Astrocyte (in vitro differentiated cells and primary cell): ENCODE measurements at places on chromosomes 16 and 17. TPM values are rescaled to one million over a fixed set of nuclear protein-coding genes. Genes with fewer than 3 reads are reported as not detected.

Gene KRT222
- total RNA-seq, result 0.14 and 0.43 TPM in 2 replicates

Gene DNASE1L2
- 1.2 and 1.3 TPM in 2 replicates for total RNA-seq

Gene TM4SF5
- total RNA-seq, result not detected in 2 replicates

Gene KRT33B
- not detected in 2 replicates for total RNA-seq

Gene QPRT
- total RNA-seq, result 85.9 and 98.1 TPM in 2 replicates

Gene SLC6A2
- total RNA-seq, result not detected in 2 replicates

Gene CMC2
- 52.8 and 54.2 TPM in 2 replicates for total RNA-seq

Gene FOXN1
- total RNA-seq, result not detected in 2 replicates

- no peak for DNase-seq
- no peak overlapping the region for H3K27ac ChIP-seq
- H3K36me3 ChIP-seq, result peaks cover 15% of the 10 kb centered on the region
- H3K4me3 ChIP-seq, result no peak overlapping the region
These were observed 17.8 kb upstream of the GGA2 start for GRCh38 chr16:23527961-23528643.

GRCh38 chr17:62064029-62064790 is 868 bp downstream of the MED13 start:
- peak; percentile 32 for DNase-seq
- no peaks in the 10 kb centered on the region for H3K27me3 ChIP-seq
- peaks cover 7% of the 10 kb centered on the region for H3K36me3 ChIP-seq
- peak overlapping the region; percentile 87 for H3K27ac ChIP-seq
- H3K4me1 ChIP-seq, result peaks cover 11% of the 10 kb centered on the region
- H3K4me3 ChIP-seq, result peak overlapping the region; percentile 100

- no peak for DNase-seq
- H3K36me3 ChIP-seq, result no peaks in the 10 kb centered on the region
- no peak overlapping the region for H3K4me3 ChIP-seq
- H3K27me3 ChIP-seq, result peaks cover 37% of the 10 kb centered on the region
- H3K4me1 ChIP-seq, result no peaks in the 10 kb centered on the region
These were observed 5.8 kb downstream of the FOXN1 start for GRCh38 chr17:28511858-28512461.

- H3K36me3 ChIP-seq, result no peaks in the 10 kb centered on the region
- H3K27ac ChIP-seq, result no peak overlapping the region
- H3K4me3 ChIP-seq, result no peak overlapping the region
- DNase-seq, result no peak
These were observed 14.0 kb downstream of the MYO1D start for GRCh38 chr17:32862940-32863339.

GRCh38 chr17:74386386-74386785 is 19.1 kb downstream of the GPR142 start:
- H3K4me1 ChIP-seq, result no peaks in the 10 kb centered on the region
- peak; percentile 51 for DNase-seq
- no peak overlapping the region for H3K4me3 ChIP-seq
- H3K36me3 ChIP-seq, result no peaks in the 10 kb centered on the region

- H3K4me3 ChIP-seq, result no peak overlapping the region
- no peak for DNase-seq
- peaks cover 28% of the 10 kb centered on the region for H3K4me1 ChIP-seq
- H3K27me3 ChIP-seq, result peaks cover 2% of the 10 kb centered on the region
These were observed 10.7 kb upstream of the SLC16A5 start for GRCh38 chr17:75077072-75077495.

DNA sequence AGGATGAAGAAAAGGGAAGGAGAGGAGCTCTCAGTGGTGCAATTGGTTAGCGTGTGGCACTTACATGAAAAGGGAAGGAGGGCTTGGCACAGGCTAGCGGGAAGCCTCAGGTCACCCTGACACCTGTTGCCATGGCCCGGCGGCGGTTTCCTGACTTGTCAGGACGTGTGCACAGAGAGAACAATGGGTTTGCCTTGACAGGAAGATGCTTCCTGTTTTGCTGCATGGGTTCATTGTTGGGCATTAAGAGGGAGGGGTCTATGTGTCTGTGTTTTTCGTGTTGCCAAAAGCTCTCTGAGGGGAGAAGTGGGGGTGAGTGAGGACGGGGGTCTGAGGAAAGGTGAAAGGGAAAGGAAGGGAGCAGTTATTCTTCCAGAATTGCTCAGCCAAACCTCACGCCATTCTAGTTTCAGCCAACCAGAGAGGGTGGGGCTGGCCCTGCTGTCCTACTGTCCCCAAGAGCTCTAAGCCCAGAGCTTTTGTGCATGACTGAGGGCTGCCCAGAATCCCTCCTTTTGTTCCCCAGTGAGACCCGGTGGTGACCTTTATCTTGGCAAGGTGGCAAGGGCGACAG is 17.1 kb upstream of the CCR7 start:
- no peak overlapping the region for H3K27ac ChIP-seq
- H3K4me3 ChIP-seq, result no peak overlapping the region
- peaks cover 13% of the 10 kb centered on the region for H3K27me3 ChIP-seq
- no peaks in the 10 kb centered on the region for H3K36me3 ChIP-seq
- no peaks in the 10 kb centered on the region for H3K4me1 ChIP-seq
- no peak for DNase-seq

DNA sequence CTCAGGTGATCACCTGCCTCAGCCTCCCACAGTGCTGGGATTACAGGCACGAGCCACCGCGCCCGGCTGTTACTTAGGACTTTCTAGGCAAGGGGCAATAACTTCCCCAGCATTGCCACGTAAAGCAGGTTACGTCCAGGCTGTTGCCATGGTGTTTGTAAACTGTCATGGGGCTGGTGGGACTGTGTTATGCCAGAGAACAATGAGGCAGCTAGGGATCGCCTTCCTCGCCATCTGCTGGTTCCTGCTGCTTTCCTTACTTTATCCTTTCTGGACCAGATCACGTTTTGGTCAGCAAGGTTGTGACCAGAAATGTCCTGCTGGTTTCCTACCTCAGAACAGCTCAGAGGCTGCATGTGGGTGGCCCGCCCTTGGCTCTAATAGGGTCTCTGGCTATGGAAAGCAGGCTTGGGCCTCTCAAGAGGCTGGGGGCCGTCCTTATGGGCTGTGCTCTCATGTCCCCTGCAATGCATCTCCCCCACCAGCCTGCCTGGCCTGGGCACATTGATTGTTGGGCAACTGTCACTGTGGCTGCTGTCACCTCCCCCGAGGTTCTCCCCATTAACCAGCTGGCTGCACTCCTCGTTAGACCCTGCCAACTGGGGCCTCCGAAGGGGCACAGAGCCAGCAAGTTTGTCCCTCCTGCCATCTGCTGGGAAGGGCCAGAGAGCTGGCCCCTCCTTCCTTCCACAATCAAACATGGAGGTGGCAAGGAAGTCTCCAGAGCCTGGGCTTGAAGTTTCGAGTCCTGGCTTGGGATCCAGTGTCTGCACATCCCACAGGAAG is 28.2 kb upstream of the ZC3H18 start:
- H3K4me1 ChIP-seq, result no peaks in the 10 kb centered on the region
- H3K27me3 ChIP-seq, result peaks cover 32% of the 10 kb centered on the region
- H3K4me3 ChIP-seq, result no peak overlapping the region
- DNase-seq, result no peak

DNA sequence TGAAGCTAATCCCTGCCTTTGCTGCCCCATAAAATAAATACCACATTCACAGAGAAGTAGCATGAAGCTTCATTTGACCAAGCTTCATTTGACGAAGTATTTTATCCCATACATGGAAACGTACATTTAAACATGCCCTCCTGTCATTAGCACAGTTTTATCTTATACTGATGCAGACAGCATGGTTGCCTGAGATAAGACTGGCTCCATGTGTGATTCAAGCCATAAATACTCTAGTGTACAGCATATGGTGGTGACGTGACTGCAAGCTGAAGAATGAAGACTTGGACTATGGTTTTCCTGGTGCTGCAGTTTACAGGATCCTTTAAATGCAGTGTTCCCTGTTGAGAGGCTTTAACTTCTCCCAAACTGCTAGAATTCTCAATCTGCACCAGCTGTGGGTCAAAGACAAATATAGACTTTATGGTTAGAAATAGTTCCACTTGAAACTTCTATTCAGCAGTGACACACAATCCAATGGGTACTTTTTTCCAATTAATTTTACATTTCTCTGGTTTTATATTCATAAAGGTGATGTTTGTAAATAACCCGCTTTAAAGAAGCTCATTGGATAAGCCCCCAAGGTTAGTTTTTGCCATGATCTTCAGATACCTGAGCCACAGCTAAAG is 64.9 kb downstream of the CYB561 start:
- DNase-seq, result peak; percentile 50
- no peak overlapping the region for H3K4me3 ChIP-seq
- no peaks in the 10 kb centered on the region for H3K27me3 ChIP-seq
- peaks cover 6% of the 10 kb centered on the region for H3K36me3 ChIP-seq

DNA sequence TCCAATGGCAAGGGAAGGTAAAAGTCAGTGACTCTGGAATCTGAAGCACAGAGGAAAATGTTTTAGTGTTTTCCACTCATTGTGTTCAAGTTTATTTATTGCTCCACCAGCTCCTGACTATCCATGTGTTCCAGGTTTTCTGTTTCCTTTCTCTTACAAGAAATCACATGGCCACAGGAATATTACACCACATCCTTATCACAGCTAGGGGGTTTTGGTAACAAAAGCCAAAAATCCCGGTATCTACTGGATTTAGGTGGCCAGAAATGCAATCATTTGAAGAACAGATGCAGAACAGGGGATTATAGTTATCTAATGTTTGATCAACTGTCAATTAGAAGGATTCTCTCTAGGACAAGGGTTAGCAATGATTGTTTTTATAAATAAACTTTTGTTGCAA is 47.9 kb downstream of the STH start:
- peak; percentile 33 for DNase-seq
- no peaks in the 10 kb centered on the region for H3K27me3 ChIP-seq
- no peak overlapping the region for H3K4me3 ChIP-seq
- H3K4me1 ChIP-seq, result peaks cover 3% of the 10 kb centered on the region
- H3K36me3 ChIP-seq, result peaks cover 44% of the 10 kb centered on the region
- H3K27ac ChIP-seq, result no peak overlapping the region

- H3K27me3 ChIP-seq, result no peaks in the 10 kb centered on the region
- no peaks in the 10 kb centered on the region for H3K4me1 ChIP-seq
- no peaks in the 10 kb centered on the region for H3K36me3 ChIP-seq
These were observed 12.7 kb upstream of the IGFBP4 start for GRCh38 chr17:40430272-40431230.

DNA sequence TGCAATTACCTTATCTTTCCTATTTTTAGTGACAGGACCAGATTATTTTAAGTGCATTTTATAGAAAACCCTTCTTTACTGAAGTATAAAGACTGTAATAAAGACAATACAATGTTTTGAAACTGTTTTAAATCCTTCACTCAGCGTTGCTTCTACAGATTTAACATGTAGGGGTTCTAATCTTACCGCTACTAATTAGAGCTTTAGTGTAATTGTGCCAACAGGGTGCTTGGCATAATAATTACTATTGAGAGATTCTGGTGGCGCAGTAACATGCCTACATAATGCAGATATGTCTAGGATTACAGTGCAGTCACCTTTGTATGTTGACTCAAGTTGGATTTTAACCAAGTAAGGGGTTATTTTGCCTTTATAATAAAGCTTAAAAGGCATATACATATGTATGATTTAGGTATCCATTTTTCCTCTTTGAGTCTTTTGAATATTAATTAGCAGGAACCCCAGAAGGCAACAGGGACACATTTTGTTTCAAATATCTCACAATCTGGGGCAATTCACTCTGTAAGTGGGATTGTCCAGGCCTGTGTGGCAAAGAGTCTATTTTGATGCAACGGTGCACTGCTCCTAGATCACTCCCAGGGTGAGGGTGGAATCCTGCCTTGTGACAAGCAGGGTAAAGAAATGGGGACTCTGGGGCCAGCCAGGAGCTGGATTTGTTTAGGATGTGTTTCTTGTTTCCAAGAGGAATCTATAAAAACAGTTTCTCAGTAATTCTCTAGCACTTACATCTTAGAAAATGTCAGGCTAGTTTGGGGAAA is 604.7 kb upstream of the SALL1 start:
- no peak overlapping the region for H3K4me3 ChIP-seq
- no peaks in the 10 kb centered on the region for H3K36me3 ChIP-seq
- DNase-seq, result no peak
- no peaks in the 10 kb centered on the region for H3K27me3 ChIP-seq
- H3K4me1 ChIP-seq, result no peaks in the 10 kb centered on the region
- no peak overlapping the region for H3K27ac ChIP-seq

GRCh38 chr16:8634991-8635736 is 13.7 kb downstream of the METTL22 start:
- H3K4me1 ChIP-seq, result no peaks in the 10 kb centered on the region
- DNase-seq, result peak; percentile 13
- H3K27me3 ChIP-seq, result no peaks in the 10 kb centered on the region
- peaks cover 28% of the 10 kb centered on the region for H3K36me3 ChIP-seq

- H3K36me3 ChIP-seq, result peaks cover 33% of the 10 kb centered on the region
- H3K27ac ChIP-seq, result no peak overlapping the region
These were observed 152.4 kb upstream of the RBL2 start for GRCh38 chr16:53281859-53282258.

GRCh38 chr16:86046026-86046425 is 147.1 kb downstream of the IRF8 start:
- no peak for DNase-seq
- peaks cover 35% of the 10 kb centered on the region for H3K27me3 ChIP-seq
- no peaks in the 10 kb centered on the region for H3K4me1 ChIP-seq
- H3K4me3 ChIP-seq, result no peak overlapping the region
- no peak overlapping the region for H3K27ac ChIP-seq

GRCh38 chr17:8875957-8876356 is 8.5 kb upstream of the PIK3R6 start:
- H3K27me3 ChIP-seq, result peaks cover 4% of the 10 kb centered on the region
- H3K4me3 ChIP-seq, result no peak overlapping the region
- no peak overlapping the region for H3K27ac ChIP-seq
- no peaks in the 10 kb centered on the region for H3K4me1 ChIP-seq

GRCh38 chr17:82667668-82668000 is 19.4 kb upstream of the WDR45B start:
- H3K36me3 ChIP-seq, result no peaks in the 10 kb centered on the region
- no peak overlapping the region for H3K27ac ChIP-seq
- no peaks in the 10 kb centered on the region for H3K4me1 ChIP-seq

DNA sequence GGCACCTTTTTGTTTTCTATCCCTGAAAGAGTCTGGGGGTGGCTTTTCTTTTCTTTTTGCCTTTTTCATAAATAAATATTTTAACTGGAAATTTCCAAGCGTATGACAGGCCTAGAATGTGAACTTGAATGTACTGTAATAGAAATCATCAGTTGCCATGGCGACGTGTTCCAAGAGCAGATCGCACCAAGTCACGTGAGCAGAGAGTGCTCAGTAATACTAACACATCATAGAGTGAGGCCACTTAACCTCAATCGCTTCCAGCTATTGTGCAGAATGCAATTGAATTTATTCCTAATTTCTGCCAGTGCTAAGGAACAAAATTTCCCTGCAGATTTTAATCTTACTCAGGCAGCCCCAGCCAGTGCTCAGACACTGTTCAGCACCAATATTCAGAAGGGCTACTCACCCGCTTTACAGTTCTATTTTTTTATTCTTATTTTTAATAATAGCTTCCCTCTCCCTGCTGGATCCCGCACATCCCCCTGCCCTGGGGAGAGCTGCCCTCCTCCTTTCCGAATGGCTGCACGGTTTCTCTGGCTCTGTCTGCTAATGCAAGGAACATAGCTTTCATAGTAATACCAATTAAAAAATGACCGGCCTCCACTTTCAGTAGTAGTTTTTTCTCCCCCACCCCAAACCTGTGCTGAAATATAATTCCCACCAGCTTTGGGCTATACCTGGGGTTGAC is 26.2 kb upstream of the PMFBP1 start:
- H3K4me1 ChIP-seq, result peaks cover 9% of the 10 kb centered on the region
- H3K36me3 ChIP-seq, result no peaks in the 10 kb centered on the region
- H3K4me3 ChIP-seq, result no peak overlapping the region
- H3K27me3 ChIP-seq, result no peaks in the 10 kb centered on the region
- no peak overlapping the region for H3K27ac ChIP-seq

GRCh38 chr16:51556694-51557340 is 405.7 kb upstream of the SALL1 start:
- H3K27me3 ChIP-seq, result peaks cover 3% of the 10 kb centered on the region
- H3K27ac ChIP-seq, result peak overlapping the region; percentile 20
- H3K4me3 ChIP-seq, result no peak overlapping the region

GRCh38 chr16:87344165-87344930 is 27.2 kb upstream of the C16orf95 start:
- peaks cover 4% of the 10 kb centered on the region for H3K36me3 ChIP-seq
- no peak overlapping the region for H3K4me3 ChIP-seq
- no peaks in the 10 kb centered on the region for H3K27me3 ChIP-seq
- DNase-seq, result no peak
